ENCODE measurements at places on chromosomes 7 and 10.

DNA sequence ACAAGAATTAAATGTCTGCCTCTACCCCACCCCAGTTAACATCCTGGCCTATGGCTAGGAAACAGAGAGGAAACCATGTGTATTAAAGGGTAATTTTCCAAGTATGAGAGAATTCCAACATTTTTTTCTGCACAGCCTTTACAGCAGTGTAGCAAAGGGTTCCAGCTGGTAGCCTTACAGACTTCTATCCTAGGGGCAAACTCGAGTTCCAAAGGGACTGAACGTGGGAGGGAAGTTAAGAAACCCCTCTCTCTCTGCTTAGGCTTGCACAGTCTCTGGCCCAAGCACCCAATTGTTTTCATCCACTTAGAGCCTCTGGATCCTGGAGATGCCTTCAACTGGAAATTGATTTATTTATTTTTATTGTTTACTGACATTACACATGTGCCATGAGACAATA, 60.3 kb downstream of the SLC16A12 start:
- no peak for DNase-seq

DNA sequence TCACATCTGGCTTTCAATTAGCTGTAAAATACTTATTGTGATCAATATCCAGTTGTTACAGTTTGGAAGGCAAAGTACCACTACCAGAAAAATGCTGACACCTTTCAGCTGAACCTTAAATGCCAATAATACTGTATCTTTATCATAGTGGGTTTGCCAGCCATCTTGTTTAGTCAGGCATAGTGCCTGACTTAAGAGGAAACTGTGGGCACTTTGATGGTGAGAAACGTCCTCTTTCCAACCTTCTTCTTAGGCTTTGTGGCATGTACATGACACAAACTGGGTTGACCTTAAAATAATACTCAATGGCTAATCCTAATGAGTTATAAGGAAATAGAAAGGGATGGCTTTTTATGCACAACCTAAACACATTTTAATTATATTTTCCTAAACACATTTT, 52.3 kb upstream of the PRR15 start:
- no peak for DNase-seq

GRCh38 chr10:48541144-48541795, 63.6 kb downstream of the ARHGAP22 start:
- DNase-seq: no peak

DNA sequence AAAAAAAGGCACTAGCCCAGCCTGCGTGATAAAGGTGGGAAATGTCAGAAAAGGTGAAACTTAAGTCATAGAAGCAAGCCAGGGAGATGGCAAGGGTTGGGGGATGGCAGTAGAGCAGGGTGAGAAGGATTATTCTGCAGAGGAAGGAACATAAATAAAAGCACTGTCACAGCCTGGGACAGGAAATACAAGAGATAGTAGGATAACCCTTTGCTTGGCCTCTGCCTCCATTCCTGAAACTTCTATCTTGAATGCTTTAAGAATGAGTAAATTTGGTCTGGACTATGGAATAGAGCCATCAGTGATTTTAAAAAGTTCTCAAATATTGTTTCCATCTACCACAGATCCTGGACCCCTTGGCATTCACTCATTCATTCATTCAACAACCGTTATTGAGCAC, 50.0 kb downstream of the ABCC2 start:
- no peak for DNase-seq

DNA sequence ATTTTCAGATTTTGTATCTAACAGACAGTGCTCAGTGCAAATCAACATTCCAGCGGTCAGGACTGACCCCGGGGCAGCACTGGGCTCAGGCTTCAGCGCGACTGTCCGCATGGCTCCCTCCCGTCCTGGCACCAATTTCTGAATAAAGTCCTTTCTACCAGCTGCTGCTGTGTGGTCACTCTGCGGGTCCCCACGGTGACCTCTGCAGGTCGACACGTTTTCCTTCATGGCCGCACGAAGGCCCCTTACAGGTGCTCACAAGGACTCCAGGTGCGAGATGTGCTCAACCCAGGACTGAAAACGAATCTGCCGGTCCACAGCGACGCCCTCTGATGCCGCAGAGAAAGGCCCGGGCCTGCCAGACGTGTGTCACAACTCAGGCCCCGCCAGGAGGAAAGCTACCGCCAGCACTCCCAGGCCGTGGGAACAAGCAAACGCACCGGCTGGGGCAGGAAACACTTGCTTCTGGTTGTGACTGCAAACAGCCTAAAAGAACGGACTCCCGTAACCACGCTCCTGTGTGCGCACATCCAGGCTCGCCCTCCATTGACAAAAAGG, 3.7 kb upstream of the UTF1 start:
- DNase-seq: peak; percentile 50

Data from activated naive CD4-positive, alpha-beta T cell treated with anti-CD3 and anti-CD28 coated beads for 36 hours (primary cell).